Forelimb muscle (tissue), 1 donor: ENCODE measurements at places on chromosomes 1 and 21. TPM values are rescaled to one million over a fixed set of nuclear protein-coding genes. Genes with fewer than 3 reads are reported as not detected.

DNA sequence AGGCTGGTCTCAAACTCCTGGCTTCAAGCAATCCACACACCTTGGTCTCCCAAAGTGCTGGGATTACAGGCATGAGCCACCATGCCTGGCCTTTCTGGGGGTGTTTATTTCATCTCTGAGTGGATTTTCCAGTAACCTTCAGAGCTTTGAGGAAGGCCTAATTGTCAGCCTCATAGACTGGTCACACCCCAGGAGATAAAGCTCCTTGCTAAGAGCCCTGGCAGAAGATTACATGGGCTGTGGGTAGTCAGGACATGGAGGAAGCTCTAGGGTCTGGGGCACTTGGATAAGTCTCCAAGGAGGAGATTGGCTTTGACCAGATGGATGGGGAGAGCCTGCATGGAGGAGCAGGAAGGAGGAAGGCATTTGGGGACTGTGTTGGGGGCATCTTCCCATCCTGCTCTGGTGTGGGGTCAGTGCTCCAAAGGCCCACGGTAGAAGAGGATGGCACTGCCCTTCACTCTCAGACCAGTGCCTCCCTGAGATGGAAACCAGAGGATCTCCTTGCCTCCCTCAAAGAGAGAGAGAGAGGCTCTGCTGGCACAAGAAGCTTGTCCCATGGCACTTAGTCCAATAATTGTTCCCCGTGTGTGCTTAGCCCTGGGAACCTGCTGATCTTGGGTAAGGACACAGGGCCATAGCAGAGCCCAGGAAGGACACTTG lies 14.7 kb upstream of the GSTM4 start:
- DNase-seq, result no peak

- no peak for DNase-seq
These were observed 29.9 kb downstream of the DHRS3 start for GRCh38 chr1:12587981-12588640.

DNA sequence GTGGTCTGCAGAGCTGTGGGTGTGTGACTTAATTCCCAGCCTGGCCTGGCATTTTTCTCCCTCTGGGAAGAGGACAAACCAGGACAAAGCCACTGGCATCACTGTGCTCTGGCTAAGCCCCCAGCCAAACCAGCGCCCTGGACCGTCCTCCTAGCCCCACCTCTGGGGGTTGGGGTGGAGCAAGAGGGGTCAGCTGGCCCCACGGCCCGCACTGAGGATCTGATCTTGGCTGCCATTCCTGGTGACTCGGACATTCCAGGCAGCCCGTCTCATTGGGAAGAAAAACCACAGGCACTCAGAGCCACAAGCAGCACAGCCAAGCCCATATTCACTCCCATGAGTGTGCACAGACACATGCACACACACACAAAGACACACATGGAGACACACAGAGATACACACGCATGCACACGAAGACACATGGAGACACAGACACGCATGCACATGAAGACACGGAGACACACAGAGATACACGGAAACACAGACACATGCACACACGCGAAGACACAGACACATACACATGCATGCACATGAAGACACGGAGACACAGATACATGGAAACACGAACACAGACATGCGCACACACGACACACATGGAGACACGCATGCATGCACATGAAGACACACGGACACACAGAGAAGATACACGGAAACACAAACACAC lies 2.3 kb upstream of the MXRA8 start:
- no peak for DNase-seq

TNFRSF8 gene
- polyA plus RNA-seq, result 0.22 TPM

DNA sequence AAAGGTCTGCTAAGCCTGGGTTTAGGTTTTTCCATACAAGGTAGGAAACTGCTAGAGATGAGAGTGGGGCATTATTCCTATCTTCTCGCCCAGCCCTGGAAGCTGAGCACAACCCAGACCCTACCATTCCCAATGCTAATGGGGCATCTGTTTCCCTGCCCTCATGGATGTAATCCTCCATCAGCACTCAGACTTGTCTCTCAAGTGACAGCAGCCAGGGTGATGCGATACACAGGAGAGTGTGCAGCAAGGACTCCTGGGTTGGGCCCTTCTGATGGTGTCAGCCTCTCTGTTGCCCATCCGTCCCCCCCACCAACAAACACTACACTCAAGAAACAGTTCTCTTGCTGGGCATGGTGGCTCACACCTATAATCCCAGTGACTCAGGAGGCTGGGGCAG lies 5.9 kb upstream of the INPP5B start:
- no peak for DNase-seq

DNA sequence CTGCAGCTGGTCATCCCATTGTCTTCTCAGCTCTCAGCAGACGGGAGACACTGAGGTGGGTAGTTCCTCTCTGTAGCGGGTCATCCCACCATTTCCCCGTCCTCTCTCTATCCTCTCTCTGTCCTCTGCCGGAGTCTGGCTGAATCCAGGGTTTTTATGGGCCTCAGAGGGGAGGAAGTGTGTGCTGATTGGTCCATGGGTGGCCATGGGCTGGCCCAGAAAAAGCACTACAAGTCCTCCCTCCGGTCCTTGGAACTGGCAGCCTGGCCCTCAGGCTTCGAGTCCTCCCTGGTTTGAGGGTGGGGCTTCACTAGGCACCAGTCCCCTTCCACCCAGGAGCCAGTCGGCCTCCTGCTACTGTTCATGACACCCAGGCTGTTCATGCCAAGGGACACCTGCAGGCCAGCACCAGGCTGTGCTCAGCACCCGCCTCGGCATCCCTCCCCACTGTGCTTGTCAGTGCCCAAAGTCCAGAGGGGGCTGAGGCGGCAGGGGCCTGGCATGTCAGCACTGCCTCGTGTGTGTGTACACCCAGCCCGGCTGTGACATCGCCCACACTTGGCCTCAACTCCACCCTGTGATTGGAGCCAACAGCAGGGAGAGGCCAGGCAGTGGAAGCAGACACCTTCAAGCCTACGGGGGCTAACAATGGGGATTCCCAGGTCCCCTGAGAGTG lies 23.0 kb upstream of the LRRC8C start:
- DNase-seq, result no peak

DNA sequence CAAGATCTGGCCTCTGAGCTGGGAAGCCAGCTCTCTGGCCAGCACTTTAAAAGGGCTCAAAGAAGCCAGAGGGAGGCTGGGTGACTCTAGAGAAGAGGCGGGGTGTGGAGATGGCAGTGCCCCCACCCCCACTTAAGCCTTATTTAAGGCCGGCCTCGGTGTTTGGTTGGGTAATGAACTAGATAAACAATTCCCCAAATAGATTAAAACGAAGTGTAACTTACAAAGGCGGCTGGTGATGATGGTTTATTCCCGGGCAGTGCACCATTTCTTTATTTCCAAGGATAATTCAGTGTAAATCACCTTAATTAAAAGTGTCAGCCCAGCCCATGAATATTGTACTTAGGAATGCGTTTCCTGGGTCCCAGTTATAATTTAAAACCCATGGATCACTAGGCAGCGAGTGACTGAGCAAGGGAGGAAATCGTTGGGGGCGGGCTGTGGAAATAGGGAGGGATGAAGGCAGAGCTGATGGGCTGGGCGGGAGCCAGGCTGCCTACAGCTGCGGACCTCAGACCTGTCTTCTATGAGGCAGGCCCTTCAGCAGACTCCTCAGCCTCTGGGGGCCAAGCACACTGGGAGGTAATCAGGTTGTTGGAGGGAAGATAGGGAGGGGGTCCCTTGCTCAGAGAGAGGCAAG lies 54.9 kb downstream of the TMEM53 start:
- no peak for DNase-seq

GRCh38 chr1:40944841-40945430 lies 34.6 kb upstream of the CTPS1 start:
- DNase-seq, result no peak

FCMR gene
- 1.2 TPM for polyA plus RNA-seq

- no peak for DNase-seq
These were observed 69.8 kb downstream of the LRIG2 start for GRCh38 chr1:113142791-113143190.

DNA sequence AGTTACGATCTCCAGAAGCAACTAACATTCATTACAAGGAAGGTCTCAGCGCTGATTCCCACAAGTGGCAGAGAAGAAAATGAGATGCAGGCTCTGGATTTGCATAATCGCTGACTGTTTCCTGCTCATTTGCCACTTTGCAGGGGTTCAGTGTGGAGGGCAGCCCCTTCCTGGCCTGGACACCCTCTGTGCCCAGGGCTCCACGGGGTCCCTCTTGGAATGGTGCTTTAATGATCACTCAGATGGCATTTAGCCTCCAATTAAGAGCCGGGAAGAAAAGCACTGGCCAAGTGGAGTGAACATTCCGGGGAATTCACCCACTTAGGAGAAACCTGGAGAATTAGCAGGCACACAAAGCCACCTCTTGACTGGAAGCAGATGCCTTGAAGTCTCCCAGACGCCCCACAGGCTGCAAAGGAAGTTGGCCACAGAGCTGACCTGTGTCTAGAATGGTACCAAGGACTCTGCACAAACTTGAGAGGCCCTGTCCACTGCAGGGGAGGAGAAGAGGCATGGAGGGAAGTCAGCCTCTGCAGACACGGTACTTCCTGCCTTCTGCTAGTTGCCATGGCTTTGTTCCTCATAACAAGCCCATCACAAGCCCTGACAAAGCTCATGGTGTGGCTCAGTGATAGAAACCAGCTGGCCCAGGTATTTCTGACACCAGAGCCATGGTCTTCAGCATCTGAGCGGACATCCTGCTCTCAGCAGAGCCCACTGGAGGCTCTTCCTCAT lies 157.2 kb downstream of the KAZN start:
- no peak for DNase-seq

DNA sequence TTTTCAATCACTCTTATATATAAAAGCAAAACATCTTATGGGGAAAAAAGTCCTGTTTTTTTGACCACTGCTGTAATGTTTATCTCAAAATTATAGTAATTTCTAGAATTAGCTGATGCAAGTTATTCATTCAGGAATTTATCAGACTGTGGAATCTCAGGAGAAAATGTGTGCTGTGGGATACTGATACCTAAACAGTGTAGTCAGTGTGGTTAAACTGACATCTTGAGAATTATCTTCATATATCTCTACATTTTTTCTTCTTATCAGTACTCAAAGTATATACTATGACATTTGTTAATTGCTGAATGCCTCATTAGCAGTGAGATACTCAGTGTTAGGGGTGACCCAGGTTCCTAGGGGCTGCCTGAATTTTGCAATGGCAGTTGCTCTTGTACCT lies 839.3 kb downstream of the KCNT2 start:
- DNase-seq, result no peak

- DNase-seq, result no peak
These were observed 33.1 kb downstream of the NFIA start for GRCh38 chr1:61115436-61115835.

DNA sequence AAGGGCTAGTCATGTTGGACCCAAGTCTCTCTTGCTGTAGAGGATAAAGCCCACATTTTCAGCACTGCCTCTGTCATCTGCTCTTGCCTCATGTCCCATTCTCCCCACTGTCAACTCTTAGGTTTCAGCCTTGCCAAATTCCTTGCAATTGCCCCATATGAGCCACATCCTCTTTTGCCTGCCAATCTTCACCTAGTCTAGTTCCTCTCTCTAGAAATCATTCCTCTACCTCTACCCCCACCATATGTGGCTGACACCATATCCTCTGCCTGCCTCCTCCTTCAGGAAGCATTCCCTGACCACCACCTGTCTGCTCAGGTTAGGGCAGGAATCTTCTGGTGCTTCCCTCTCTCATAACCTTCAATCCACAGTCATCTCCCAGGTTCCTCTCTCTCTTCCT lies 38.2 kb downstream of the SLC9A1 start:
- no peak for DNase-seq

TIE1 gene
- 42.5 TPM for polyA plus RNA-seq

GBP1 gene
- polyA plus RNA-seq, result 4.1 TPM

LRRC40 gene
- 15.5 TPM for polyA plus RNA-seq
